ENCODE measurements at places on chromosomes 13 and 19. TPM values are rescaled to one million over a fixed set of nuclear protein-coding genes. Genes with fewer than 3 reads are reported as not detected.

- peak; percentile 45 for DNase-seq
Observed at GRCh38 chr13:77584106-77584505, 48.6 kb downstream of the SCEL start.

DNA sequence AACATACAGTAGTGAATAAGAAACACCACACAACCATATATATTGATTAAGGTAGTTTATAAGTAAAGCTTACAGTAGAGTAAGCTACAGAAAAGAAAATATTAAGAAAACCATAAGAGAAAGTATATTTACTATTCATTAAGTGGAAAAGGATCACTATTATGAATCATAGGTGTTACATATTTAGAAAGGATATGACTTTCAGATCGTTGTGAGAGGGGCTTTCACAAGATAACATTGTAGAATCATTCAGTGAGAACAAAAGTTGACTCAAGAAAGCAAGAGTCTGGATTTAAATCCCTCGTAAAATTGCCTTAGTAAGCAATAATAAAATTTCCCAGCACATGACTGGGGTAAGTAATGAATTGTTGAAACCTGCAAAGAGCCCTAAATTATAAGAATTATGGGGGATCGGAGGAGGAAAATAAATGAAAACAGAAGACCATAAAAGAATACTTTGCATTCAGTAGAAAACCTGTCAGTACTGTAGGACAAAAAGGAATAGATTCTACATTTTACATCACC, 6.0 kb downstream of the UFM1 start:
- DNase-seq: no peak

- peak; percentile 79 for DNase-seq
Observed at GRCh38 chr19:13099073-13099999, 3.3 kb downstream of the LYL1 start.

The IRGQ gene
- 11.1 TPM for polyA plus RNA-seq

The SERTM1 gene
- 0.82 TPM for polyA plus RNA-seq

The NEK3 gene
- polyA plus RNA-seq: 16.6 TPM

Measured in muscle of back (tissue), 13 donors.